ENCODE measurements at places on chromosomes 1 and 21.

GRCh38 chr1:216580538-216581057, 142.6 kb downstream of the ESRRG start:
- no peak for DNase-seq

- DNase-seq, result no peak
Observed at GRCh38 chr1:88956003-88956402, 36.4 kb downstream of the KYAT3 start.

GRCh38 chr1:220882061-220882891, 3.0 kb downstream of the HLX start:
- no peak for DNase-seq

DNA sequence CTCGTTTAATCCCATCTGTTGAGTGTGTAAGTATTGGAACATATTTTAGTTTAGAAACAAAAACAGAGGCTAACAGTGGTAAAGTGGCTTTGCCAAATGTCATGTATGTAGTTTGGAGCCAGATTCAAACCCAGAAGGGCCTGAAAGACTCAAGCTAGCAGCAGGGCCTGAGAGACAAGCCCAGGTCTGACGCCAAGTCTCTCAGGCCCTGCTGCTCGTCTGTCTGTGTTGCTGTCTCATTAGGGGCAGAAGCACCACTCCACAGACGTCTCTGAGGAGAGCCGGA, 8.3 kb downstream of the CITED4 start:
- no peak for DNase-seq

DNA sequence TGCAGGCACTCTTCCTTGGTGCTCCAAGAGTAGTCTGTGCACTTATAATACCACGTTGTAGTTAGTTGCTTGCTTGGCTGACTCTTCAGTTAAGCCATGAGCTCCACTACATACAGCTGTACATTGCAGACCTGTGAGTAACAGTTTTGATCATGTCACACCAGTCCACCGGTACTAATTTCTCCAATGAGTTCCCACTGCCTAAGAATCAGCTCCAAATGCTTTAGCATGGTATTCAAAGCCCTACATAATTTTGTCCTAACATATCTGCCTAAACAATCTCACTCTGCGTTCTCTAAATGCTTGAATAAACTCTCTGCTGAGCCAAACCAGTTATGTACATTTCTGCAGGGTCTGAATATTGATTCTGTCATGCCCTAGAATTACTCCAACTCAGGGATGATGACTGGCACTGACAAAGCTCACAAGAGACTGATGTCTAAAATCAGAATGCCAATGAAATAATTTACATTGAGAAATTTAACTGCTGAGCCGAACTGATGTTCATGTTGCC, 200.7 kb downstream of the LHX8 start:
- DNase-seq, result no peak

GRCh38 chr1:11981378-11982009, 1.2 kb downstream of the MFN2 start:
- DNase-seq, result no peak

GRCh38 chr1:89974256-89974655, 20.7 kb upstream of the ZNF326 start:
- DNase-seq, result no peak

DNA sequence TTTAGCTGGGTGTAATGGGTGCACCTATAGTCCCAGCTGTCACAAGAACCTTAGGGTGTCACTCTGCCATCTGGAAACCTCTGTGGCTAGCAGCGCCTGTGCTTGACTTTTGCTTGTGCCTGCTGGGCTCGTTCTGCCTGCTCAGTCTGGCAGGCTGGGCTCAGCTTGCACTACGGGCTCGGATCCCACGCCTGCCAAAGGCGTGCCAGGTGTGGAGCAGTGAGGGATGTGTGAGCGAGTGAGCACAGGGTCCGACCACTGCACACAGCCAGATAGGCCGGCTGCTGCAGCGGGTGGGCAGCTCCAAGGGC, 2.8 kb upstream of the LSM10 start:
- no peak for DNase-seq

- DNase-seq, result no peak
Observed at GRCh38 chr1:26791148-26791547, 3.4 kb downstream of the PIGV start.

- no peak for DNase-seq
Observed at GRCh38 chr1:199858856-199859255, 168.7 kb upstream of the NR5A2 start.

DNA sequence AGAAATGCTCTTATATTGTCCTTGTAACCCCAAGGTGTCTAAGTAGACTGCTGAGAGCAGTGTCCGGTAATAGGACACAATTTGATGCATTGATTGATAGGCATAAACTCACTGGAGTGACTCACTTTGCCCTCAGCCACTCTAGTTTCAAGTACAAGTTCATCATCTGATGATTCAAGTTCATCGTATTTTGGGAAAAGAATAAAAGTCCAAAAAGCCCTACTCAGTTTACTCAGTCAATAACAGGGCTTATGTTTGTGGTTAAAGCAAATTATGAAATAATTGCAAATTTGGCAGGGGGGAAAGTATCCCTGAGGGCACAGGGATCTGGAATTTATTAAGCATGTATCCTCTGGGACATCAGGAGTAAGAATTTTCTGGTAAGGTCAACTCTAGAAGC, 7.6 kb upstream of the ATF3 start:
- DNase-seq, result no peak

- DNase-seq, result no peak
Observed at GRCh38 chr1:229191066-229191674, 79.7 kb upstream of the RAB4A start.

GRCh38 chr1:43668956-43669355, 19.0 kb downstream of the KDM4A start:
- DNase-seq, result no peak

Measured in stimulated activated CD8-positive, alpha-beta memory T cell treated with anti-CD3 and anti-CD28 coated beads, Interleukin-12 subunit alpha, Interleukin-12 subunit beta, amount 100 ng/mL, for 1 hour (primary cell).